Caco-2 (cell line): ENCODE measurements at places on chromosomes 1 and 21. TPM values are rescaled to one million over a fixed set of nuclear protein-coding genes. Genes with fewer than 3 reads are reported as not detected.

DNA sequence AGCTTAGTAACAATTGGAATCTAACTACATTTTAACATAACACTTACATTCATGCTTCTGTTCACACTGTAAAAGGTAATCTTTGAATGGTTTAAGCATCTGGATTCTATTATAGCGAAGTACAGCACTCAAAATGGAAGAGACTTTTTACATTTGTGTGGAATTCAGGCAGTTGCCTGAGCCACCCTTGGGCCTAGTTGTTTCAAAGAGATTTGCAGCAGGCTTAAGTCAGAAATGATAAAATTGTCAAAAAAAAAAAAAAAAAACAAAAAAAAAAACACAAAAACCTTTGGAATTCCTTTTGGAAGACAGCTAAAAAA, 199.9 kb downstream of the LYPLAL1 start:
- DNase-seq, result no peak

KCNA3 gene
- not detected in 2 replicates for total RNA-seq

- peak; percentile 66 for DNase-seq
These were observed 16.9 kb upstream of the EFCAB14 start for GRCh38 chr1:46735708-46736324.

SYPL2 gene
- 0.32 and 0.45 TPM in 2 replicates for total RNA-seq

EDEM3 gene
- total RNA-seq, result 13.7 and 14.1 TPM in 2 replicates

DNA sequence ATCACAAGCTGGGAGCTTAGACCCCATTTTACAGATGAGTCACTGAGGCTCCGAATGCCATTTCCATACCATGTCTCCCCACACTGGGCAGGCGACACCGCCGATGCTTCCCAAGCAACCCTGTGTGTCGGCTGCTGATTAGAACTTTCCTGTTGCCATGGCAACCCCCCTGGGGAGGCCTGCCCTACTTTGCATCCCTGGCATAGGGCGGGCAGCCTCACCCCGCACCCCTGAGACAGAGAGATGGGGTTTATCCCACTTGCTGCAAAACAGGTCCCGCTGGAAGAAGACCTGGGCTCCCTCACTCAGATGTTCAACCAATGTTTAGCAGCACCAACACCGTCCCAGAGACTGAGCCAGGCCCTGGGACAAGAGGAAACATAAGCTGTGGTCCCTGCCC, 81.5 kb downstream of the CAMK2N1 start:
- no peak for DNase-seq

CD1D gene
- total RNA-seq, result not detected in 2 replicates

C1orf159 gene
- total RNA-seq, result 12.9 and 14.0 TPM in 2 replicates
